ENCODE measurements at places on chromosomes 16 and 17.

DNA sequence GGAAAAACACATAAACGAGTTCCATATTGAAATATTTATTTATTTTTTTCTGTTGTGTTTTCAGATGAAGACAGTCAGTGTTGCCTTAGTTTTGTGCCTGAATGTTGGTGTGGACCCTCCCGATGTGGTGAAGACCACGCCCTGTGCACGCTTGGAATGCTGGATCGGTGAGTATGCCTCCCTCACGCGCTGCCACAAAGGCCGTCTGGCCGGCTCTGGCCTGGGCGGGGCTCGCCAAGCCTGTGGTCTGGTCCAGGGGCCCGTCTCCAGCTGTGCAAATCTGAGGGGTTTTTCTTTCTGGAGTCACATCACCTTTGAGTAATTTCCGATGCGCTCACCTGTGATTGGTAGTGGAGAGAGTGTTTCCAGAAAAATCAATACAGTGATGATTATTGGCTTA lies 81.0 kb downstream of the RPTOR start:
- no peak for DNase-seq

DNA sequence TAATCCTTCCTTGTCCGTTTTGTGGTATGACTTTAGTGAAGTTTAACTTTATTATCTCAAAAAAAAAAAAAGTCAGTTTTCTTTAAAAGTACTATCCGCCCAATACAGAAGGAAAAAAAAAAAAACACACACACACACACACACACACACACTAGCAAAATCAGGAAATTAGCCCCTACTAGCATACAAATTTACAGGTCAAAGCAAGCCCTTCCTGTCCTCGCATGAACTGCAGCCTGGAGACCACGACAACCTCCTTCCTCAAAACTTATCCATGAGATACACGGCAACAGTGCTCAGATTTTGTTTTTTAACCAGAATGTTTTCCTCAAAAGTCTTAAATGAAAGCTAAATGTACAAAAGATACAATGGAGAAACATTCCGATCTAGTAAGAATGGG lies 16.2 kb downstream of the NCOR1 start:
- DNase-seq = no peak

DNA sequence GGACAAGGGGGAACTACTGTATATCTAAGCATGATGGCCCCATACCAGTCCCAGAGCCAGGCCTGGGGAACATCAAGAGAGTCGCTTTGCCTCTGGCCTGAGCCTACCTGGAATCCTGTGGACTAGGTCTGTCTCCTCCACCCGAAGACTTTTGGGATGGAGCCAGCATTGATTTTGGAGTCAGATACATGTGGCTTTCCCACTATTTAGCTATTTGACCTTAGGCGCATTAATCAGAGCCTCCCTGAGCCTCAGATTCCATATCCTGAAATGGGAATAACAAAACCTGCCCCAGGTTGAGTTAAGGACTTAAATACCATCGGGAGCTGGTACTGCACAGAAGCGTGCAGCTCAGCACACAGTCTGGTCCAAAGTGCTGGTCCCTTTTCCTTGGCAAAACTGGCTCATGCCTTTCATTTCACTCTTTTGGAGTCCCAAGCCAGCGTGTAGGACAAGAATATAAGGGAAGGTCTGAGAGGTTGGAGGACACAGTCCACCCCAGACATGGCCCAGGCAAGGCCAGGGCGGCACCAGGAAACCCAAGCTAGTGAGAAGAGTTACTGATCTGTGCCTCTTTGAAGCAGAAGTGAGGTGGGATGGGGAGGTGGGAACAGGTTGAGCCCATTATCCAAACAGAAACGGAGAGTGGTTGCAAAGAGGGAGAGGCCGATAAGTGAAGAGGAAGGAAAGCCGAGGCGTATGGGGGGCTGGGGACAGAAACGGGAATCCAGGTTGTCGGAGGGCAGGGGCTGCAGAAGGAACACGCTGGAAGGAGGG lies 986 bp downstream of the FA2H start:
- no peak for DNase-seq

- no peak for DNase-seq
Measured at GRCh38 chr16:70418993-70419318, 19.9 kb downstream of the ST3GAL2 start.
